Stimulated activated CD8-positive, alpha-beta memory T cell treated with anti-CD3 and anti-CD28 coated beads, Interleukin-7, amount 100 ng/mL, for 48 hours (primary cell): ENCODE measurements at places on chromosomes 16 and 17.

- peak; percentile 77 for DNase-seq
Measured at GRCh38 chr17:1486802-1487695, 5.4 kb downstream of the MYO1C start.

DNA sequence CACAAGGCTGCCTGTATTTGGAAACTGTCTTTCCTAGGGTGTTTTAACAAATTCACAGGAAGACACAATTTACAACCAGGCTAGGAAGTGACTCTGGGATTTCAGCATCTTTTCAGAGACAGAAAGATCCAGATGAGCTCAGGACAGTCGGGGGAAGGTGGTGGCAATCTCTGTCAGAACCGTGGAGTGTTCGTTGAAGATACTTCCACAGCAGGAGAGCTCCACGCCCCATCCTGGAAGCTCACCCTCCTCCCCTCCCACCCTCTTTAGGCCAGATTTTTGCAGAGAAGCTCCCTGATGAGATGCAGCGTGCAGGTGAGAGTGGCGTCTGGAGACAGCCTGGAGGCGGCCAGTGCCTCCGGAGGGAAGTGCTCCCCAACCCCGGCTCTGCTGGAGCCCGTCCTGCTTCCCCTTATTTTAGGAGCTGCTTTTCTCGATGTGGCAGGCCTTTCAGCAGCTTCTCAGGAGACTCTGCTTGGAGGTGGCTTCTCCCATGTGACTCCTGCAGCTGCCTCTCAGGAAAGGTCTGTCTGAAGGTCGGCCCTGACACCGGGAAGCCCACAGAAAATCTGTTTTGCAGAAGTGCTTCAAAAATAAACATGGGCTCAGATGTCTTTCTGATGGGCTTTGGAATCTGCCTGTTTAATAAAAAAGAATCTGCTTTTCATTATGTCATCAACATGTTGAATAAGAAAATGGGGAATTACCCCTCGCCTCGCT is 186.4 kb upstream of the CHMP6 start:
- no peak for DNase-seq

DNA sequence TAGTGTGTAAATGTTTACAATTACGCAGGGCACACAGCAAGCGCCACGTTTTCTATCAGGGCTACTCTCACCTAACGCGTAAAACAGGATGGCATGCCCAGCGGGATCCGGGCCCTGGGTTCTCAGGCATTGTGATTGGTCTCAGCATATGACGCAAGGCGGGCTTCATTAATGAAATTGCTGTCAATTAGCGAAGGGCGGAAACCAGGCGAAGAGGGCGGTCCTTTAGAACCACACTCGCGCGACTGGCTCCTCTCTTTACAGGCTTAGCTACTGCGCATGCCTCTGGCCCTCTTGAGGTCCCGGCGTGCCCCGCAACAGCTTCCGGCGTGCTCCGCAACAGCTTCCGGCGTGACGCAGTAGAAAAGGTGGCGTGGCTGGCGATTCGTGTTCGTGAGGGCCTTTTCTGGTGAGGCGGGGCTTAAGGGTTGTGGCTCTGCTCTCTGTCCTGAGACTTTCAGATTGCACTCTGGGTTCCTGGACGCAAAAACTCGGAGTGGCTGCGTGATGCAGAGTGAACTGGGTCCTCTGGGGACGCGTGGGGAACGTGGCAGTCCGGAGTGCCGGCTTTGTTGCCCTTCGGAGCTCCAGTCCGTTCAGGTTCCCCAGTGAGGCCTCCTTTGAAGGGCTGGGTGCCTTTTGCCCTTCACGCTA is 9.2 kb downstream of the OR2C1 start:
- peak; percentile 86 for DNase-seq

GRCh38 chr17:44438636-44439035 is 49.2 kb upstream of the ITGA2B start:
- no peak for DNase-seq

DNA sequence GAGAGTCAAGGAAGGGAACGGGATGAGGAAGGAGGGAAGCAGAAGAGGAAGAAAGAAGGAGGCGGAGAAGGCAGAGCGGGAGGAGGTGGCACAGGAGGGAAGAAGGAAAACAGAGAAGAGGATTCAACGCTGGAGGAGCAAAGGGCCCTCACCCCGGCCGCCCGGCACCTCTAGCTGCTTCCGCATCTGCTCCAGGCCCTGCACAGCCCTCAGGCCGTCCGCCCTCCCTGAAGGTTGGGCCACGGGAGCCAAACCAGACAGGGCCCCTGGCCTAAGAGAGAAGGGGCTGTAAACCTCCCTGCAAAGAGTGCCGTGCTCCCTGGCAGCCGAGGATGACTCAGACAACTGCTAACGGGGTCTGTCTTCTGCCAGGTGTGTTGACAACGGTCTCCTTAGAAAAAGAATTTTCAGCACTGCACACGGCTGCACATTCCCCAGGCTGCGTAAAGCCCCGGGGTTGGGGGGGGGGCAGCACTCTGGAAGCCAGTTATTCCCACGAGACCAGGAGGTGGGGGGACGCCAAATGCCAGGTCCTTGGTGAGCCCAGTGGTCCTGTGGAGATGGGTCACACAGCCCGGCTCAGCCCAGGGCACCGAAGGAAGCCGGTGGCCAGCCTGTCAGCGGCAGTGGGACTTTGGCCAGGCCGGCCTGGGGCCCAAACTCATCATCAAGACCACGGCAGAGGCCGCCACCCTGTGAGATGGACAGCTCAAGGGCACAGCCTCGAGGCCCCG is 29.1 kb downstream of the MRM3 start:
- no peak for DNase-seq

- no peak for DNase-seq
Measured at GRCh38 chr17:81928544-81929252, 1.2 kb upstream of the MAFG start.

- DNase-seq, result no peak
Measured at GRCh38 chr17:14366199-14366598, 65.3 kb downstream of the HS3ST3B1 start.

DNA sequence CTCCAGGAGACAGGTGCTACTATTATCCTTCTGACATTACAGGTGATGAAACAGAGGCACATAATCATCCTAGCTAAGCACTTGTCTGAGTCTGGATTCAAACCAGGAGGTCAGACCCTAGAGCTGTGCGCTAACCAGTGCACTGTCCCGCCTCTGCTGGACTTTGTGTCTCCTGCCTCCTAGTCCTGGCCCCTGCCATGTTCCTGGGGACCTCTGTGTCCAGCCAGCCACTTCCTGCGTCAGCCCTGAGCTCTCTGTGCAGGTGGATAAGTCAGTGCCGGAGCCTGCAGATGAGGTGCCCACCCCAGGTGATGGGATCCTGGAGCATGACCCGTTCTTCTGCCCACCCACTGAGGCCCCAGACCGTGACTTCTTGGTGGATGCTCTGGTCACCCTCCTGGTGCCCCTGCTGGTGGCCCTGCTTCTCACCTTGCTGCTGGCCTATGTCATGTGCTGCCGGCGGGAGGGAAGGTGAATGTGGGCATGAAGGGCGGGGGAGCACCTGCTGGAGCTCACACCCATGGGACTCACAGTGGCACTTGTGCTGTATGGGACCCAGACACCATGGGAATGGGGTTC is 4.2 kb downstream of the SGCA start:
- DNase-seq, result no peak

DNA sequence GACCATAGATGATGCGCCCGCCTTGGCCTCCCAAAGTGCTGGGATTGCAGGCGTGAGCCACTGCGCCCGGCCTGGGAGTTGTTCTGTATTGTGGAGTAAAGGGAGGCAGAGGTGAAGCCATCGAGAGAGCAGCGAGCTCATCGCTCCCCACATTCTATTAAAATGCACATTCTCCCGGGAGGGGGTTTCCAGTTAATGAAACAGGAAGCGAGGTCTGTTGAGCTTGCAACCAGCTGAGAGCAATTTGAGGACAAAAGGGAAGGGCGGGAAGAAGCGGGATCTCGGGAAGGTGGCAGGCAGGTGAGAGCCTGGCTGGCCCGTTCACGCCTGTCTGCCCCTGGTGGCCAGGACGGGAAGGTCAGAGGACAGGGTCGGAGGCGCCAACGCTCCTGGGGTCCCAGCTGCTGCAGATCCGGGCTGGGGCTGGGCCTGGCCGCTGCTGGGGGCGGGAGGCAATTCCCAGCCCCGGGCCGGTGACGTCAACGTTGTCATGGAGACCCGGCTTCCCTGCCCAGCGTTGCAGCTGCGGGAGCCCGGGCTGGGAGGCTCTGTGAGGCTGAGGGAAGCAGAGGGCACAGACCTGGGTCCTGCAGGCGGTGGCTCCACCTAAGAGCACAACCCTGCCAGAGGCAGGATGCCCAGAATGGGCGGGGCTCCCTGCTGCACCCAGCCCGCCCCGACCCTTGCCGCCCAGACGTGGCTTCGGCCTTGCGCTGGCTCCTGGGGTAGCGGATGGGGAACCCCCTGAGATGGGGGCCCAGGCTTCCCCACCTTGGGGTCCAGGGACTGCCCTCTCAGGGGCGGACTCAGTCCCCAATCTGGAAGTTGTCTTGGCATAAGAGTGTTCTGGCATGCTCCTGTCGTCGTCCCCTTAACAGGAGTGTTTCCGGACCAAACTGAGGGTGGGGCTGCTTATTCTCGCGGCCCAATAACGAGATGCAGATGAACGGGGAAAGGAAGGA is 48.7 kb upstream of the PLCG2 start:
- peak; percentile 30 for DNase-seq

DNA sequence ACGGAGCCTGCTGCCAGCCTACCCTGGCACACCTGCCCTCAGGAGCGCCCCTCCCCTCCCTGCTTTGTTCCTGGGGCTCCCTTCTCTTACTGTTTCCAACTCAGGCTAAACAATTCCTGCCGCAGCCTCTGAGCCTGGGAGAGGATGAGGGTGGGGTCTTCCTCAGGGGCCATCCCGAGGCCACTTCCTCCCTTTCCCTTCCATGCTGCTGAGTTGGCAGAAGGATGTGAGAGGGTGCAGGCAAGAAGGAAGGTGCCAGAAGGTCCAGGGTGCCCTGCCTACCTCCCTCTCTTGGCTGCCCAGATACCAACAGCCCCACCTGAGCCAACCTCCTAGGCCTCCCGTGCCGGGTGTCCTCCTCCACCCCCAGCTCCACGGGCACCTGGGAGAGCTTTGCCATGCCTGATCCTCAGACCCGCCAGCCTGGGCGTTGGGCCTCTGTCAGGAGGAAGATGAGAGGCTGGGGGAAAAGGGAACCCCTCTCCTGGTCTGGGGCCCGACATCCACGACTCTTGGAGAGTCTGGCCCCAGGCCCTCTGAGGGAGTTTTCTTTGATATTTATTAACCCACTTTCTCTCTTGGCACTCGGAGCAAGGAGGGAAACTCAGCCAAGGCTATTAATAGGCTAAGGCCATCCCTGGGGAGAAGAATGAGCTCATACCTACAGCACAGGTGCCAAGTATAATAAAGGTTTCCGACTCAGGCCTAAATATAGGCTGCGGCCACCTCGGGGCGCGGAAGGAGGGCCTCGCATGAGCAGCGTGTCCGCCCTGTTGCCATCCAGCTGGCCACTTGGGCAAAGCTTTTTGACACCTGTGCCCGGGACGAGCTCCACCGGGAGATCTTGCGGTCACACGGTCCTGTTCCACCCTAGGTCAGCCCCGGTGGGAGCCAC is 232.0 kb downstream of the ENGASE start:
- DNase-seq, result no peak

DNA sequence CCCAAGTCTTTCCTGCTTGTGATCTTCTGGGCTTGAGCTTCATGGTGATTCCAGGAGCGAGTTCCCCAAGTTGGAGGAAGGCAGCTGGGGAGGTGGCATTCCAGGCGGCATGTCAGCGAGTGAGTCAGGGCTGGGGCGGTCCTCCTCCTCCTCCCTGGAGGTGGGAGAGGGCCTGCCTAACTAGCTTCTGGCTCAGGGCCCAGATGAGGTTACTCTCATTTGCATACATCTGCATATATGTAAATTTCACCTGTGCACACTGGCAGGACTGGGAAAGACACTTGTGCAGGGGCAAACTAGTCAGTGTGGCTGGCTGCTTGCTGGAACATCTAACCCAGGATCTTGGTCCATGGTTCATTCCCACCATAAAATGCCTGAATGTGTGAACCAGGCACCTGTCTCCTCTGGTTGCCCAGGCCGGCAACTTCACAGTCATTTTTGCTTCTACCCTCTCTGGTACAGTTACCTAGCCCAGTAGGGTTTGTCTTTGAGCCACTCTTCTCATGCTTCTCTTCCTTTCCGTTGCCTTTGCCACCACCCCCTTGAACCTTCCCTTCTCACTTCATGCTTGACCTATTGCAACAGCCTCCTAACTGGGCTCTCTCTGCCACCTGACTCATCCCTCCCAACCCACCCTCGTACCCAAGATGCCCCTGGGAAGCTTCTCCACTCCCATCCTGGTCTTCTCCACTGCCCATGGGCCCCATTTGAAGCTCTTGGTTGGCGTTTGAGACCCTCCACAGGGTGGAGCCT is 9.6 kb upstream of the DLX4 start:
- DNase-seq, result no peak

DNA sequence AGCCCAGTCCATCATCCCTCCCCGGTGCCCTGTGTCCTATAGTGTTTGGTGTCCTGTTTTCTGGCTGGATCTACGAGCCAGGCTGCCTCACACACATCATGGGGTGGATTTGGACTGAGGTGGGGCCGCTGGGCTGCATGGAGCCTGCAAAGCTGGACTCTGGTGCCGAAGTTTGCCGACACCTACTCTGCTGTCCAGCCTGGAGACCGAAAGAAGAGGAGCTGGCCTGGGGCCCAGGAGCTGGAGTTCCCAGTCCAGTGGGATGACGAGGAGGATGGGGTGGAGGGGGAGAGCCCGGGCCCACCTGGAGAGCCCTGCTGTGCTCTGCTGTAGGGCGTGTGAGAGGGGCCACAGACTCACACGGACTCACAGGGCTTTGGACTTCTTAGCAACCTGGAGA is 40.3 kb upstream of the ENPP7 start:
- DNase-seq, result no peak

GRCh38 chr16:28053461-28053860 is 10.1 kb downstream of the GSG1L start:
- DNase-seq, result no peak

DNA sequence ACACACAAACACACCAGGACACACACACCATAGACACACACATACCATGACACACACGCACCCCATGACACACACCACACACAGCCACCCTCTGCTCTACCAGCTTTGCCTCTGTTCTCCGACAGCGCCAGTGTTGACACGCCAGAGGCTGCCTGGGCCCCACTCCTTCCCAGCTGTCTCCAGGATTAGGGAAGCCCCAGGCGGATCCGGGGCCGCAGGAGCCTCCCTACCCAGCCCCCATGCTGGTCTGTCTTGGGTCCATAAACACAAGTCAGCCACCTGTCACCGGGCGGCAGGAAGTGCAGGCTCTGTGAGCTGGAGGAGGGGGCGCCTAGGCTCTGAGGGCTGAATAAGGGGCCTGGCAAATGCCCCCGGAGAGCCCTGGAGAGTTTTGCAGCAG is 10.5 kb downstream of the TBC1D16 start:
- DNase-seq, result no peak

DNA sequence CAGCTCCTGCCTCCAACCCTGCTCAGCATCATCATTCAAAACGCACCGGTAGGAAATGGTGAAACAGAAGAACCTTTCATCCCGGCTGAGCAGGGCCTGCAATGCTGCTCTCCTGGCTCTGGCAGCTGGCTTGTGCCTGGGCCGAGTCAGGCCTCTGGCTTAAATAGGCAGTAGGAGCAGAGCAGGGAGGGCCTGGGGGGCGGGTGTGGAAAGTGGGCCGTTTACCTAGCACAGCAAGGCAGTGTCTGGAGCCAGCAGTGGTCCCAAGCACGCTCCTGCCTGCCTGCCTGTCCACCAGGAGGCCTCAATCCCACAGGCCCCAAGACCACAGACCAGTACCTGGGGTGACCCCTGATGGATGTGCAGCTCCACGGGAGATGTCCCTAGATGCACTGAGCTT is 59.3 kb downstream of the SMPD3 start:
- DNase-seq, result no peak
